Hepatic stellate cell (primary cell): ENCODE measurements at places on chromosomes 4 and X.

GRCh38 chr4:180105362-180105761 lies 2137.8 kb upstream of the TENM3 start:
- no peak for DNase-seq

GRCh38 chr4:9835430-9835829 lies 54.0 kb downstream of the DRD5 start:
- no peak for DNase-seq

- DNase-seq = no peak
These were observed 66.9 kb upstream of the GRID2 start for GRCh38 chr4:92236877-92237276.

GRCh38 chr4:90030953-90031352 lies 96.2 kb upstream of the CCSER1 start:
- DNase-seq = no peak

DNA sequence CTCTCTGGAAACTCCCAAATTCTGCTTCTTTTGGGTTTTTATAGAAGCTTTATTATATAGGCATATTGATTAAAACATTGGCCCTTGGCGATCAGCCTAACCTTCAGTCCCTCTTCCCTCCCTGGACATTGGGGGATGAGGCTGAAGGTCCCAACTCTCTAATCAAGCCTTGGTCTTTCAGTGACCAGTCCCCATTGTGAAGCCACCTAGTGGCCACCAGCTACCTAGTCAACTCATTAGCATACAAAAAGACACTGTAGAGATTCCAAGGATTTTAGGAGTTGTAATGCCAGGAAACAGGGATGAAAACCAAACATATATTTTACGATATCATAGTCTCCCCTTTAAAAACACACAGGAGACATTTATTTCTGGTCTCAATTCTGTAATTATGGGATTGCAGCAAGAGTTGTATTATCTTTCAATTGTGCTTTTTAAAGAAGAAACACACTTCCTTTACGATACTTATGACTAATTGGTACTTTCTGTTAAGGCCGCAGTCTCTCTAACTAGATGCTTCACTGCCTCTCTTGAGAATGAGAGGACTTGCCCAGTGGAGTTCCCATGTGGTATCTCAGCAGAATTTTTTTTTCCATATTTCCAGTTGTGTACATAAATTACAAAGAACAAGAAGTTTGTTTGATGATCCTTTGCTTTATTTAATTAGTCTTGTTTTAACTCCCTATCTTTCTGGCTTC lies 58.2 kb downstream of the WDR17 start:
- DNase-seq = peak; percentile 7

- peak; percentile 17 for DNase-seq
These were observed 956 bp downstream of the TAPT1 start for GRCh38 chr4:16225167-16225862.

GRCh38 chr4:99323756-99324155 lies 2.6 kb upstream of the ADH1B start:
- no peak for DNase-seq

- DNase-seq = peak; percentile 74
These were observed 75.0 kb downstream of the MGST2 start for GRCh38 chr4:139740531-139741041.

- no peak for DNase-seq
These were observed 958.8 kb downstream of the CCSER1 start for GRCh38 chr4:91085961-91086360.

DNA sequence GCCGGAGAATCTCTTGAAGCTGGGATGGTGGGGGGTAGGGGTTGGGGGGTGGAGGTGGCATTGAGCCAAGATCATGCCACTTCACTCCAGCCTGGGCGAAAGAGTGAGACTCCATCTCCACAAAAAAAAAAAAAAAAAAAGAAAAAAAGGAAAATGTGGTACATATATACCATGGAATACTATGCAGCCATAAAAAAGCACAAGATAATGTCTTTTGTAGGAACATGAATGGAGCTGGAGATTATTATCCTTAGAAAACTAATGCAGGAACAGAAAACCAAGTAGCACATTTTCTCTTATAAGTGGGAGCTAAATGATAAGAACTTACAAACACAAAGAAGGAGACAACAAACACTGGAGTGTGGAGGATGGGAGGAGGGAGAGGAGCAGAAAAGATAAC lies 188.5 kb downstream of the APBB2 start:
- no peak for DNase-seq

DNA sequence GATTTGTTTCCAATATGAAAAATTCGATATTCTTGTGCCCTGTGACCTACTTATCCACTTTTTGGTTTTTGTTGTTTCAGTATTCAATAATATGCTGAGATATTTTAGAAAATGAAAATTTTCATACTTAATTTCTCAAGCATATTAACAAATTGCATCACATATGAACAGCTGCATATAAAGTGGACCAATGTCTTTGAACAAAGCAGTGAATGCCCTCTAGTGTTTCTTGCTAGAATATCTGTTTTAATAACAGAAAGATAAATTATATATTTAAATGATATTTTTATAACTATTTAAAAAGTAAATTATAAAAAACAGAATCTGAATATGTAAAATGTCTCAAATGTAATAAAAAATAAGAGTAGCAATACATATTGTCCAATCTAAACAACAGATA lies 31.7 kb upstream of the INTU start:
- peak; percentile 13 for DNase-seq

DNA sequence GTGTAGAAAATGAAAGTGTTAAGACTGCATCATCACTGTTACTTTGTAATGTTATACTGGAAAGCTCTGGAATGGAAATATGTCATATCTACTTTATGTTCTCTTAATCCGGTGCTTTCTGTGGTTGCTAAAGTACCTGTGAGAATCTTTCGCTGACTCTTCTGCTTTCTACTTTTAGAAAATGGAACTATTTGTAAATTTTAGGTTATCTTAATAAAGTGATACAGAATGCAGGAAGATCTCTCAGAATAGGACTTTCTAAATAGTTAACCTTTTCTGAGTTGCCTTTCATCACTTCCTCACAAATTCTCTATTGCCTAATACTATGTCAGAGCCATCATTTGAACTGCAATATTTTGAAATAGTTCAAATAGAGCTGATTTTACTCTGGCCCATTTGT lies 69.3 kb downstream of the BMP2K start:
- no peak for DNase-seq

- DNase-seq = peak; percentile 67
These were observed 145.7 kb downstream of the RAPGEF2 start for GRCh38 chr4:159248384-159249178.

GRCh38 chr4:180086480-180087190 lies 2156.6 kb upstream of the TENM3 start:
- no peak for DNase-seq

DNA sequence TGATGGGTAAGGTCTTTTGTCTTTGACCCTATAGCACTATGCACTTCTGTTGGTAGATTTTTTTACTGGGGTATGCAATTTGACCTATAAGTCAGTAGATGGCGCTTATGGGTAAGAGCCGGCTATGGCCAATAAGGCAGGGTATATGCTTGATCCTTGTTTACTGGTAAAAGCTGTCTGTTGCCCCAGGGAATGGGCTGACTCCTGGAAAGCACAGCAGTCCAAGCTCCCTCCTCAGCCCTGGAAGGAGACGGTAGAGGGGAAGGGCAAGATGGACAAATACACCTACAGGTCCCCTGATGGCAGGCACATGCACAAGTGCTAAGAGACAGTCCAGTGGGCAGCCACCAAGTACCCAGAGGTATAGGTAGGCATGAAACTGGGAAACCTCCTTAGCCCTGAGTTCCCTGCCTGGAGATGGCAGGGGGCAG lies 63.7 kb downstream of the ADAMTS3 start:
- DNase-seq = peak; percentile 29

- no peak for DNase-seq
These were observed 330.4 kb downstream of the GBA3 start for GRCh38 chr4:23023121-23023520.

DNA sequence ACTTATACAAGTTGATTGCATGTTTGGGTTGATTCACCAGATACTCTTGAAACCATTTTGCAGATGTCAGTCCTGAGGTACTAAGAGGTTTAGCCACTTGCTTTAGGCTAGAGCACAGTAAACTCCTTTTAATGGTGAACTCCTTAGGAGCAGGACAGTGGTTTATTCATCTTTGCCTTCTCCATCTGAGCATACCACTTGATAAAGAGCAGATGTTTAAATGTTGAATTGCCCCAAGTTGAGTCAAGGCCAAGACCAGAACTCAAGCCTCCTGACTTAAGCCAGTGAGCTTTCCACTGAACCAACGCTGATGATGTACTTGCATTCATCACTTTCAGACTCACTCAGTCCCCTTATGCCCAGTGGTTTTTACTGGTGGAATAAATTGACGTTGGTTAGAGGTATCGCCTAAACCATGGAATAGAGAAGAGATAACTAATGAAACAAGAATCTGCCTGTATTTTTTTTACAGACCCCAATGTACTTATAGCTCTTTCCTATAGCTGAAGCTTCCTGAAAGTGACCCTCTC lies 7.5 kb downstream of the DAPP1 start:
- no peak for DNase-seq

- peak; percentile 55 for DNase-seq
These were observed 24.4 kb upstream of the MGST2 start for GRCh38 chr4:139641218-139641617.

DNA sequence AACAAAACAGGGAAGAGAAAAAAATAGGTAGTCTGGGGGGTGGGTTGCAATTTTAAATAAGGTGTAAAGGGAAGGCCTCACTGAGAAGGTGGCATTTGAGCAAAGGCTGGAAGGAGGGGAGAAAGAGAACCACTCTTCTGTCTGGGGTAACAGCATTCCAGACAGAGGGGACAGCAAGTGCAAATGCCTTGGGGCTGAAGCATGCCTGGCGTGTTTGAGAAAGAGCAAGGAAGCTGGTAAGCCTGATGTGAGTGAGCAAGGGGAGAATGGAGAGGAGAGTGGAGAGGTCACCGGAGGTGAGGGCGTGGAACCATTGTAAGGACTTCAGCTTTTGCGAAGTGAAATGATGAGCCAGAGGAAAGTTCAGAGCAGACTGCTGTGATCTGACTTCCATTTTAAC lies 19.7 kb upstream of the DOCK11 start:
- no peak for DNase-seq

GRCh38 chr4:90025248-90025647 lies 101.9 kb upstream of the CCSER1 start:
- DNase-seq = no peak

GRCh38 chr4:156132196-156132595 lies 178.5 kb upstream of the CTSO start:
- DNase-seq = no peak

GRCh38 chrX:135213200-135213844 lies 38.5 kb upstream of the ETDA start:
- no peak for DNase-seq

DNA sequence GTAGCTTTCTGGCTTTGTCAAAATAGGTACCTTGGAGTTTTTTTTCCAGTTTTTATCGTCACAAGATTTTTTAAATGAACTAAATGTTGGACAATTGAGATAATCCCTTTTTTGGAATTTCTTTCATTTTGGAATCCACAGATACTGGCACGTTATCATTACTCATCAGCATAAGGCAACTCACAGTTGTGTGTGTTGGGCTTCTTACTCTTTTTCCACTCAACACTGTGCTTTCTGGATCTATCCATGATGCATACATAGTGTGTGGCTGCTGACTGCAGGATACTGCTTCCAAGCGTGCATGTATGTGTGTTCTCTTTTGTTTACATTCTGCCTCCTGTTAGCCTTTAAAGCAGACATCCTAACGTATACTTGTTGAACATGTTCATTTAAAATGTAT lies 113.5 kb upstream of the FAM9A start:
- DNase-seq = no peak

- DNase-seq = no peak
These were observed 92.1 kb upstream of the ANKRD50 start for GRCh38 chr4:124804584-124804983.

GRCh38 chrX:120301960-120302359 lies 9.3 kb downstream of the TMEM255A start:
- DNase-seq = no peak

DNA sequence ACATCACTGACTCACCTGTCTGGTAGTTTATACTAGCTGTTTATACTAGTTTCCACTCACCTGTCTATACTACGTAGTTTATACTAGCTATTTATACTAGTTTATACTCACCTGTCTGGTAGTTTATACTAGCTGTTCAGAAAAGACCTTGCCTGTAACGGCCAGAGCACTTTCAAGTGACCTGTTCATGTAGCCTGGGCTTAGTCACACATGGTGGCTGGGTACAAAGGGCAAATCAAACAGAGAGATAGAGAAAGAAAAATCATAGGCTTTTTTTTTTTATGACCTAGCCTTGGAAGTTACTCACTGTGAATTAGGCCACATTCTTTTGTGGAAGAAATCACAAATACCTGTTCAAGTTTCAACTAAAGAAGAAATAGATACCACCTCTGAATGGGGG lies 30.7 kb upstream of the SPANXN4 start:
- no peak for DNase-seq

- no peak for DNase-seq
These were observed 43.1 kb downstream of the GASK1B start for GRCh38 chr4:158129694-158130093.

DNA sequence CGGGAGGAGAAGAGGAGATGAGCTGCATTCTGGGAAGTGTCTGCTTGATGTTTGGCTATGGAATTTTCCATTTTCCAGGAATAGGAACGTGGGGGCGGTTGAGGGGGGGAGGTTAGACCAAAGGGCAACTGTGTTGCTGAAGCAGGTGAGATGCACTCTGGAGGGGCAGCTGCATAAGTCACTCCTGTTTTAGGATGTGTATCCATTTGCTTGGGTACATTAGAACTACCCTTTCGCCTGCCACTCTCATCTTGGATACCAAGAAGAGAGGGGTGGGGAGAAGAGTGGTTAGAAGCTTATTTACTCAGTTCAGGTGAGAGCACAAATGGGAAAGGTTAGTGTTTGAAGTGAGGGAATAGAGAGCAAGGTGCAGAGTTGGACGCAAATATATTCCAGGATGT lies 934 bp upstream of the GPR119 start:
- DNase-seq = no peak

GRCh38 chr4:104015680-104016079 lies 295.9 kb upstream of the TACR3 start:
- DNase-seq = no peak

GRCh38 chrX:134733591-134733990 lies 75.3 kb upstream of the PLAC1 start:
- no peak for DNase-seq

- DNase-seq = peak; percentile 90
These were observed 6.1 kb downstream of the LIAS start for GRCh38 chr4:39464886-39465501.

DNA sequence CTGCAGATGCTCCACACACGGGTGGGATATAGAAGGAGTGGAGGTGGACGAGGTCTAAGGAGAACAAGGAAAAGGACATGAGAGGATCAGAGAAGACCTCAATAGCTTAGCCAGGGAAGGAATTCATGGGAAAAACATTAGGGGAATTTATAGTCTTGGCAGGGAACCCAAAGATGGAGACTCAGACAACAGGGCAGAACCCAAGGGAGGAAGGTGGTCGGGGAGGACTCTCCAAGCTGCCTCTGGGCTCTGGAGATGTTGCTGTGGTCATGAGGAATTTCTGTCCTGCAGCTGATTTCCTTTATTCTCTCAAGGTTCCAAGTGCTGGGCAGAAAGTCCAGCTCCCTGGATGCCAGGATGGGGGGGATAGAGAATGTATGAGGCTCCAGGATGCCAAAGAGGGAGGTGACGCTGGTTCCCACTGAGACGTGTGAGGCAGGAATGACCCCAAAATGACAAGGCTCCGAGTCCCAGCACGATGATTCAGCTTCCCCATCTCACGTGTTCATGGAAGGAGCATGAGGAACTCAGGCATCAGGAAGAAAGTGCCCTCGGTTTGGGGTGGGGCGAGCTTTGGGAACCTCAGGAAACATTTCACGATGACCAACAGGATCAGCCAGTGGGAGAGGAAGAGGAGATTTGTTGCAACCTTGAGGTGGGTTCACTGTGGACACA lies 57.0 kb upstream of the PPP2R3B start:
- no peak for DNase-seq

- no peak for DNase-seq
These were observed 473.2 kb downstream of the TMA16 start for GRCh38 chr4:163967710-163968109.
